ENCODE measurements at places on chromosomes 1 and 21. TPM values are rescaled to one million over a fixed set of nuclear protein-coding genes. Genes with fewer than 3 reads are reported as not detected.

Gene BMP8B
- 0.51 TPM for total RNA-seq

DNA sequence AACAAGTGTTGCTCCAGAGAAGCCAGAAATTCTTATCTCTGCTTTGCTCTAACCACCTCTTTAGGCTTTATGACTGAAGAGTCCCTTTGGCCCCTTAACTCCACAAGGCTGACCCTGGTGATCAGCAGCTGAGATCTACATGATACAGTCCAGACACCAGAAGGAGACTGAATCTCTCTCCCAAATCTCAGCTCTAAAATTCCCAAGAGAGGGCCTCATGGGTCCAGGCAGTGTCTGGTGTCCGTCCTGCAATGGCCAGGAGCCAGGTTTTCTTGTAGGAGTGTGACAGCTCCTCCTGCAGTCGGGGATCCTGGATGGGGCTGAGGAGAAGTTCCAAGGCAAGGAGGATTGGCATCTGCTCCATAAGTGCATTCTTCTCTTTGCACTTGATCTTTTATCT lies 35.3 kb downstream of the L1TD1 start:
- H3K4me1 ChIP-seq, result no peaks in the 10 kb centered on the region
- no peak for DNase-seq
- H3K27ac ChIP-seq, result no peak overlapping the region
- H3K27me3 ChIP-seq, result peaks cover 1% of the 10 kb centered on the region
- H3K4me3 ChIP-seq, result no peak overlapping the region
- no peaks in the 10 kb centered on the region for H3K36me3 ChIP-seq

DNA sequence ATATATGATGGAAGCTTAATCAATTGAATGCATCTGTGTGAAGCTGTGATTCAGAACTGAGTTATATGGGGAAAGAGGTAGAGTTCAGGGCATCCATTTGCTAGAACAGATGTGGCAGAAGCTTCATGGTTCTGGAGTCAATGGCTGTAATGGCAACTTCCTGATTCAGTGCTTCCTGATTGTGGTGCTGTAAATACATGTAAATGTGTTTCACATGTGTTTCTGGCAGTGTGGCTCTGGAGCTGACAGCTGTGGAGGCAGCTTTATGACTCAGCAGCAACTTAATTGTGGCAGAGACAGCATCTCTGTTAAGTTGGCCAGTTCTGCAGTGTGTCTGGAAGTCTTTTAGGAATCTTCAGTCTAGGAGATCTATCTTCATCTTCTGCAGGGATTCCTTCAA lies 226.6 kb upstream of the ZRANB2 start:
- no peaks in the 10 kb centered on the region for H3K36me3 ChIP-seq
- H3K4me1 ChIP-seq, result no peaks in the 10 kb centered on the region
- H3K4me3 ChIP-seq, result no peak overlapping the region
- no peak for DNase-seq

- no peaks in the 10 kb centered on the region for H3K27me3 ChIP-seq
- no peaks in the 10 kb centered on the region for H3K36me3 ChIP-seq
- H3K4me3 ChIP-seq, result no peak overlapping the region
- no peak for DNase-seq
- peaks cover 13% of the 10 kb centered on the region for H3K4me1 ChIP-seq
- H3K27ac ChIP-seq, result no peak overlapping the region
Measured at GRCh38 chr1:198493329-198493728, 47.2 kb downstream of the ATP6V1G3 start.

Gene PDPN
- total RNA-seq, result not detected

Gene GPR52
- 0.97 TPM for total RNA-seq

Gene FAF1
- total RNA-seq, result 87.0 TPM

GRCh38 chr21:46216132-46216747 lies 12.3 kb downstream of the LSS start:
- H3K27me3 ChIP-seq, result no peaks in the 10 kb centered on the region
- no peak for DNase-seq
- no peak overlapping the region for H3K4me3 ChIP-seq
- H3K27ac ChIP-seq, result no peak overlapping the region
- H3K36me3 ChIP-seq, result no peaks in the 10 kb centered on the region

DNA sequence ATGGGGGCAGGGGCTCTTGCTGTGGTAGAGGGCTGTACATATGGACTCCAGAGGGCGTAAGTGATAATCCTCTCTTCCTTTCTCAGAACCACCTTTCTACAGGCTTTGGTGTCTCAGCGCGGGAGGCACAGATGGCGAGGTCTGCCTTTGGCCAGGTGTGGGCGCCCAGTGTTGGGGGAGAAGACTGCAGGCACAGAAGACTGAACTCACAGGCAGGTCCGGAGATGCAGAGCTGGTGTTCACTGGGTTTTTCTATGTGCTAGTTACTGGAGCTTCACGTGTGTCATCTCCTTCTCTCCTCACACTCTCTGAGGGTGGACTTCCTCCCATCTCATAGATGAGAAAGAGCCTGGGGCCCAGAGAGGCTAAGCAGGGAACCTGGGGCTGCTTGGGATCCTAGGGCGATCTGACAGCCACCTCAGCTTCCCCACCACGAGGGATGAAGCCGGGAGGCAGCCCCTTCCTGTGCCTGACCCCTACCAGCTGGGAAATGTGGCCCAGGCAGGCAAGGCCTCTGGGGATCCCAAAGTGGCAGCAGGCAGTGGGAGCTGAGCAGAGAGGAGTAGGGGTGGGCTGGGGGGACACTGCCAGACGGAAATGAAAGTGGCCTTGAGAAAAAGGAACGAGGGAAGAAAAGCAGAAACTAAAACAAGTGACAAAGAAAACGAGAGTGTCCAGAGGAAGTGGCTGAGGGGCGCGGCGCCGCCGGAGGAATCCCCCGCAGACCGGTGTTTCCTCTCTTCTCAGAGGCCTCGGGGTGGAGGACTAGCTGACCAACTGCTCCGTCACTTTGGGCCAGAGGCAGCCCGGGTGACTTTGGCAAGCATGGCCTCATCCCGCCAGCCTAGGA lies 191.6 kb downstream of the HIVEP3 start:
- H3K4me3 ChIP-seq, result peak overlapping the region; percentile 49
- no peaks in the 10 kb centered on the region for H3K36me3 ChIP-seq
- peaks cover 41% of the 10 kb centered on the region for H3K4me1 ChIP-seq
- H3K27me3 ChIP-seq, result no peaks in the 10 kb centered on the region
- H3K27ac ChIP-seq, result peak overlapping the region; percentile 85

Gene ADAMTS5
- total RNA-seq, result not detected
